Mucosa of gallbladder (tissue), 1 donor: ENCODE measurements at places on chromosomes 16 and 17. TPM values are rescaled to one million over a fixed set of nuclear protein-coding genes. Genes with fewer than 3 reads are reported as not detected.

DNA sequence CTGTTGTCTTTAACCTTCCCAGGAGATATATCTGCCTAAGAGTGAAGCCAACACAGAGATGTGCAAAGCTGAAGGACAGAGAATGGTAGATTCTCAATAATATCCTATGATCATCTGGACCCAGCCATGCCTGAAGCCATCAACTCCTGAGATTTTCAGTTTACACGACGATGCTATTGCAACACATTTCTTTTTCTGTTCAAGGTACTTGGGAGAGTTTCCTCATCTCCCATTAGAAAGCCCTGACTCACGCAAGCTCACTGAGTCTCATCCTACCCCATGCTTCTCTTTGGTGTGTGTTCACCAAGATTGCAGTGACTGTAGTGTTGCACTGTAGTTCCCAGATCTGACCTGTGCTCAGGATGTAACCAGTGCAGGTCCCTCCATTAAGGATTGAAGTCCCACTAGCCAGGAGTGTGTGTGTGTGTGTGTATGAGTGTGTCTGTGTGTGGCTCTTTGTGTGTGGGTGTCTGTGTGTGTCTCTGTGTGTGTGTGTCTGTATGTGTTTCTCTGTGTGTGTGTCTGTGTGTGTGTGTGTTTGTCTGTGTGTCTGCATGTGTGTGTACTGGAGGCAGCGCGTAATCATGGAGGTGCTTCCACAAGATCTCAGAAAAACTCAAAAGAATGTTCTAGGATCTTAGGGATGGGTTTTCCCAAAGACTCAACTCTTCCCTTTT lies 15.5 kb downstream of the CES1 start:
- DNase-seq: no peak

KRTAP9-4 gene
- not detected for total RNA-seq

DNA sequence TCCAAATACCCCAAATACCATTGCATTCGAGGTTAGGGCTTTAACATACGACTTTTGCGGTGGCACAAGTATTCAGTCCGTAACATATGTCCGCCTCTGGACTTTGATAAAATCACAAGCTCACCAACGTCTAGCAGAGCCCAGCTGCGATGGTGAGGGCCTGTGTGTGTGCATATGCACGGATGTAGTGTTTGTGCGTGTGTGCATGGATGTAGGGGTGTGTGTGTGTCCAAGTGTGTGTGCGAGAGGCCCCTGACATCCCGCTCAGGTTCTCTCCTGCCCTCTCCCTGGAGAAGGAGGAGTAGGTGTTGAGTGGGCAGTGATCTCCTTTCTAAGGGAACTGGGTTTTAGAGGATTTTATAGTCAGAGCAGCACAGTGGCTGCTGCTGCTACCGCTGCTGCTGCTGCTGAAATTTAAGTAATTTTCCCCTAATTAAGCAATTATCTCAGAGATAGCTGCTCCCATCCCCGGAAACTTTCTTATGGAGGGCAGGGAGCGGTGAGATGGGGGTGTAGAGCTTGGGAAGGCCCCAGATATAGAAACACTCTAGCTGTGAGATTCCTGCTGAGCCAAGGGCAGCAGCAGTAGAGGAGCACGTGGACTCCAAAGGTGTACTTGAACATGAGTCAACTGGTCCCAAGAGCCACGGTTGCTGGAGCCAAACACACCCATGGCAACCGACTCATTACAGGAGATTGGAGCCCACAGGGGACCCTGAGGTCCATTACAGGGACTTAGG lies 121.7 kb upstream of the SDK2 start:
- DNase-seq: no peak

SLFN11 gene
- total RNA-seq: 12.3 TPM

DNA sequence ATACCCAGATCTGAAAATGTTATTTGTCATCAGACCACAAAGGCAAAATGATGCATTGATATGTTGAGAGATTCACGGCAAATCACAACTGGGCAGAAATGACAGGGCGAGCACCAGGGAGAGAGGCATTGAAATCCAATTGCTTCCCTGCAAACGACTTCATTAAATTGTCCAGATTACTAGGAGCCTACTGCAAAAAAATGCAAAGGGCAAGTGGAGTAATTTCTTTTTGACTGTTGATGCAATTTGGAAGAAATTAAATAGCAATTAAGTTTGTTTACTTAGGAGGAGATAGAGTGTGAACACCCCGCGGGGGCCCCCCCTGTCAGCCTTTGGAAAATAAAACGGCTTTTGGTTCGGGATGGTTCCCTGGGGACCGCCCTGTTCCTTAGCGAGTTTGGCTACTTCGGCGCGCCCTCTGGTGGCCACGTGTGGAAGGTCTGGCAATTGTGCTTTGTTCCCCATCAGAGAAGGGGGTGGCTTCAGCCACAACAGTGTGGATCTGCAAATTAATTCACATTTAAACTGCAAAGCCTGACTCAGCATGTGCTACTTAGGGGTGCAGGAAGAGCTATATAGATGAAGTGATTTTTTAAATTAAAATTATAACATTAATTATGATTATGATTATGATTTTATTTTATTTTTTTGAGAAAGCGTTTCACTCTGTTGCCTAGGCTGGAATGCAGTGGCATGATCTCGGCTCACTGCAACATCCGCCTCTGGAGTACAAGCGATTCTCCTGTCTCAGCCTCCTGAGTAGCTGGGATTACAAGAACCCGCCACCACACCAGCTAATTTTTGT lies 14.5 kb upstream of the TMC7 start:
- peak; percentile 83 for DNase-seq

DNA sequence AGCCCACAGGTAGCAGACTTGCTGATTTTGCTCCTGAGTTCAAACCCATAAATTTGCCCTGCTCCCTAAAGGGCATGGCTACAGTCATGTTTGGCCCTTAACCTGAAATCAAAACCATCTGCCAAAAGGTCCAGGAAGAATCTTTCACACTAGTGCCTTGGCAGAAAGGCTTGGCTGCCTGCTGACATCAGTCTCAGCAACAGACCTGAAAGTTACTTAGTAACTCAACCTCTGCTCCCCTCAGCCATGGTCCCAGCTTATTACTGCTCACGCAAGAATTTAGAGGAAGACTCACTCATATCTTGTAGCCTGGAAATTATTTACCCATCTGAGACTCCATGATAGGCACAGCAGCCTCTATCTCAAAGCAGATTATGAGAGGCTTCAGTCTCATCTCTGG lies 98.0 kb upstream of the KIF2B start:
- DNase-seq: peak; percentile 58

SOX8 gene
- 1.4 TPM for total RNA-seq

TBC1D28 gene
- not detected for total RNA-seq

NTN3 gene
- 0.46 TPM for total RNA-seq

PGS1 gene
- 40.4 TPM for total RNA-seq

DNA sequence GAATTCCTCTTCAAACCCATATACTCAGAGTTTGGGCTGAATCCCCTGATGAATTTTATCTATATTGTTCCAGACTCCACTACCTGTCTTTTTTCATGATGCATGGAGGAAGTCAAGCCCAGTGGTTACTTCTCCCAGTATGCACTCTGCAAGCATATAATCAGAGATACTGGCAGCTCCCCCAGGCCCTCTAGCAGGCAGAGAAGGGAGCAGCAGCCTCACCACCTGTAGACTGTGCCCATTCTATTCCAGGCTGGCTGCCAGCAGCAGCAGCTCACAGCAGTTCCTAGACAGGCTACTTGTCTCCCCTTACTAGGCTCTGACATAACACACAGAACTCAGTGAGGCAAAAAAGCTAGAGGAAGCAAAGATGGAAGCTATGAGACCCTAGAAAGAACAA lies 3.4 kb downstream of the MKS1 start:
- no peak for DNase-seq

GRCh38 chr17:18858567-18859245 lies 775 bp downstream of the PRPSAP2 start:
- DNase-seq: no peak

DNA sequence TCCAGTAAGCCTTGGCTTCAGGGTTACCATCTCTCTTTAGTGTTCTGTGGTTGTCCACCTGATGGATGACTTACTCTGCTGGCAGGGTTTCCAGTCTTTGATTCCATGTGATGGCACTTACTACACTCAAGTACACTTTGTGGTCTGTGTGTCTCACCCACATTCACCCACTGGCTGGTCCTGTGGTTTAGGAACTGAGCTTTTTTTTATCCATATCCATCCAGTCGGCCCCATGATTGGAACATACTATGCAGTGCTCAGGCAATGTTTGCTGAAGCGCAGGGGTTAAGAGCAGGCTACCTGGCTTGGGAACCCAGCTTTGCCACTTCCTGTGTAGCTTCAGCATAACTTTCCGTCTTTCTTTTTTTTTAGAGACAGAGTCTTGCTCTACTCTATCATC lies 2.8 kb upstream of the FUS start:
- no peak for DNase-seq

DNA sequence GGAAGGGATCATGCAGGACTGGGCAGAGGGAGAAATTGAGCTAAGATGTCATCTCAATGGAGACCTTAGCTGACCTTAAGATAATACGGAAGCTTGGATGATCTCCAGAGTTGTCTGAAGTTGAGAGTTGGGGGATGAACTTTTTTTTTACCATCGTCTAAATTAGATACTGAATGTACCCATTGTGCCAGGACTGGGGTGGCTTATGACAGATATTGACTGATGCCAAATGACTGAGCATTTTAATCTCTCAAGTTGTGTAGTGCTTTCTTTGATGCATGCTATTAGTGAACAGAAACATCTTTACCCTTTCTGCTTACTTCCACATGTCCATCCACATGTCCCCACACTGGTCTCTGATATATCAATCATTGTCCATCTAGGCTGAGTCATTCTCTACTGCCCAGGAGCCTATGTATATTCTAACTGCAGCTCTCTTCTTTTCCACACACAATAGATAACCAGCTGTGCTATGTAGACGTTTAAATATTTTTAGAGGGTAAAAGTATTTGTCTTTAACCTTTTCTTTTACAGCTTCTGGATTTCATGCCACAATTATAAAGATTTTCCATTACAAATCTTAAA lies 60.2 kb upstream of the ZKSCAN2 start:
- DNase-seq: no peak

PCGF2 gene
- total RNA-seq: 52.3 TPM

GRCh38 chr17:61510237-61510636 lies 58.0 kb downstream of the TBX4 start:
- DNase-seq: no peak

DNAAF8 gene
- total RNA-seq: 2.5 TPM

DNA sequence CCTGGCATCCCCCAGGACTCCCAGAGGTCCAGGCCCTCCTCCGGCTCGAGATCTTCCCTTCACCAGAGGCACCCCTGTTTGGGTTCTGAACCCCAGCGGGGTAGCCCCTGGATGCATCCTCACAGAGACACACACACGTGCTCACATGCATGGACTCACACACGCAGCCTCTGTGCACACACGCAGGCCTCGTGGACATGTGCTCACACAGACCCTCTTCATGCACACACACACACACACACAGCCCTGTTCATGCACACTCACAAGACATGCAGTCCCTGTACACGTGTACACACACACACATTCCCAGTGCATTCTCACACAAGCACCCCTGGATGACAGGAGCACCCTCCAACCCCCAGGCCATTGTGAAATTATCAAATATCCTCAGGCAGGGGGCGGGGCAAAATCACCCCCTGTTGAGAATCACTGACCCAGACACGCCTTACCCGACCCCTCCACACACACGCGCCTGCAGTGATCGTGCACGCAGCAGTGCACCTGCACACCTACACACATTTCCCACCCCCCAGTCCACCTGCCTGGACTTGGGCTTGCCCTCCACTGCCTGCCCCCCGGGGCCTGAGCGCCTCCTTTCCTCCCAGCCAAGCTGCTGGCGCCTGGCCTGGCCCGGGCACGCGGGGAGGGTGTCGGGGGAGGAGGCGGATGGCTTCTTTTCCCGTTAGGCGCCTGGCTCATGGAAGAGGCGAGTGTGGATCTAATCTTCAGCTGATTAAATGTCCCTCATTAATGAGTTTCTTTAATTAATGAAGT lies 62.6 kb downstream of the ENGASE start:
- DNase-seq: no peak

- DNase-seq: peak; percentile 67
Measured at GRCh38 chr16:17578981-17579874, 108.5 kb upstream of the XYLT1 start.

GRCh38 chr17:3965118-3965800 lies 1.0 kb upstream of the ATP2A3 start:
- peak; percentile 70 for DNase-seq

GRCh38 chr17:69525920-69526841 lies 111.7 kb downstream of the MAP2K6 start:
- DNase-seq: peak; percentile 44

SGCA gene
- 23.5 TPM for total RNA-seq

- no peak for DNase-seq
Measured at GRCh38 chr16:72783716-72784318, 264.1 kb downstream of the ZFHX3 start.

SLC5A10 gene
- total RNA-seq: not detected

- DNase-seq: no peak
Measured at GRCh38 chr16:27689711-27690110, 139.8 kb downstream of the KATNIP start.

DNA sequence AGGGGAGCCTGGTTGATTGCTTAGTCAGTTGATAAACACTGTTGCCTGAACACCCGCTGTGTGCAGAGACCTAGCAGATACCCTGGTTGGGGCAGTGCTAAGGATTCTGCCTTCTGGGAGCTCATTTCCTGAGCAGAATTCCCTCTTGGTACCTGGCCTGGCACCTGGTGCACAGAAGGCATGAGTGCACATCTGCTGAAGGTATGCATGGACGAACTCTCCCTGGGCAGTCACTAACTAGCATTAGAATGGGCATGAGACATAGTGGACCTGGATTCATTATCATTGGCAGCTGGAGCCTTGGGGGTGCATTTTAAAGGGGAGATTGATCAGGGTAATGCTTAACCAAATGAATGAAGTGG lies 13.1 kb downstream of the ADCY7 start:
- DNase-seq: no peak

KRT12 gene
- not detected for total RNA-seq

DNA sequence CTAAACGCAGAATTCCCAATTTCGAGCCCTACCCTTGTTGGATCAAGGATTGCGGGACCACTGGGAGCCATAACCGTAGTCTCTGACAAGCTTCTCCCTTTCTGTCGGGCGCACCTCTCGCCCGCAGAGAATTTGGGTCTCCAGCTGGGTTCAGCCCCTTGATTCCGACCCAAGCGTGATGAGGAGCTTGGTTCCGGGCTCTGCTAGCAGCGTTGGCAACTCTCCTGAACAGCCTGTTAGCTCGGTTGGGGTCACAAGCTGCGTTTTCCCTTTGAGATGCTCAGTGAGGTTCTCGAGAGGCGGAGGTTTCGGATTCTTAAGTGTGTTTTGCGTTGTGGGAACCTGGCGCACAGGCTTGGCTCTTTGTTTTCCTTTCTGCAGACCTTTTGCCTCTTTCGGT lies 655 bp downstream of the ATXN1L start:
- DNase-seq: no peak
